ENCODE measurements at places on chromosomes 4 and X.
A peak's percentile ranks its signal among the peaks of the same experiment; 100 is the strongest.

- no peak for DNase-seq
Measured at GRCh38 chr4:38313999-38314561, 349.9 kb upstream of the KLF3 start.

GRCh38 chrX:30865015-30865414 is 24.0 kb downstream of the TAB3 start:
- no peak for DNase-seq

DNA sequence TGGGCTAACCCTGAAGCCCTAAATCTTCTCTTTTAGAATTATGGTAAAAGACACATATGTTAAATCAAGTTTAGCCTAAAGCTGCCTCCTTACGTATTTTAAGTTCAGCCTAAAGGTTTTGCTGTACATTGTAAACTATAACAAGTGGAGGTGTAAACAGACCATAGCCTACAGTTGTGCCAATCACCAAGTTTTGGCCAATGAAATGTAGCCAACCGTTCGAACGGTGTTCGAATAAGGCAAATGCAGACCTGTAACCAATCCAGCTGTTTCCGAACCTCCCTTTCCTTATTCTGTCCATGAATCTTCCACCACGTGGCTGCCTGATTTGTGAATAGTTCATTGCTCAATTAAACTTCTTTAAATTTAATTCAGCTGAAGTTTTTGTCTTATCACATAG is 52.1 kb upstream of the TBC1D9 start:
- no peak for DNase-seq

DNA sequence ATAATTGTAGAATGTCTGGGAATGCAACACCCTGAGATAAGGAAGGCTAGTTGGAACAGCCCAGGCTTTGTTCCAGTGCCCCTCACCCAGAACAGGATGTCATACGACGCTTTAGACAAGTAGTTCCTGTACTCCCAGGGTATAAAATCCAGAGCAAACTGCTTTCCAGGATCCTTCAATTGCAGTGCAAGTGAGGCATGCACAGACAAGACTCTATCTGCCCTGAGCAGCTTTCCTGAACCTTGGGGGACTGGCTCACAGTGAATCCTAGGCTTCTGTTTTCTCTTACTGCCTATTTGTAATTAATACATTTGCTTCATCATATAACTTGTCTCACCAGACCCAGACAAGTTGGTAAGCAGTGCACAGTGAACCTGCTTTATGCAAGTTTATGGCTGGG is 48.4 kb upstream of the IL9R start:
- no peak for DNase-seq

GRCh38 chr4:188439641-188440311 is 300.5 kb downstream of the TRIML1 start:
- no peak for DNase-seq

DNA sequence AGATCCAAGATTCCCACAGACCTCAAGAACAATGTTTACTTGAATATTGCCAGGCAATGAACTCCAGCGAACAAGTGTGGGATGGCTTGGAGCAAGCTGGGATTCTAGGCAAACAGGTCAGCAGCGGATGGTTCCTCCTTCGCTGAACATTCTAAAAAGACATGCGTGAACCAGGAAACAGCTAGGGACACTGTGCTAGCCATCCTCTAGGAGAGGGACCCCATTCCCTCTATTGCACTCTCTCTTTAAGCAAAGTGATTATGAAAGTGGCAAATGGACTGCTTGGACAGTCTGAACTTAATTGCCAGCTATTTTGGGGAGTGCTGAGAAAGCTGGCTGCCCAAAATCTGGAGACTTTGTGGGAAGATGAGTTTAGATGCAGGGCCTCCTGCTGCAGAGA is 29.9 kb upstream of the TEC start:
- DNase-seq = no peak

DNA sequence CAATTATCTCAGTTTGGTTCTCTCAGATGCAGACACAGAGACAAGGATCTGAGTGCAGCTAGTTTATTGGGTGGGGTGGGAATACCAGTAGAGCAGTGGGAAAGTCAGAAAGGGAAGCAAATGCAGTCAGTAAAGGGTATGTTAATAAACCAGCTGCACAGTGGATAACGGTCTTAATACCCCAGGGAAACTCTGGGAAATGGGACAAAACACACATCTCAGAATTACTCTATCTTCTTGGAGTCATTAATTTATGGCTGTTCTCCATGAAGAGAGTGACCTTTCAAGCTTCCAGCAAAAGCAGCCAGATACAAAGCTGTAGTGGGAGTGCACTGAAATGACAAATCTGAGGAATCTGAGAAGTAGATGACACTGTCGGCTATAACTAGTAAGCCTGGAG is 73.3 kb upstream of the NALF2 start:
- DNase-seq = no peak

DNA sequence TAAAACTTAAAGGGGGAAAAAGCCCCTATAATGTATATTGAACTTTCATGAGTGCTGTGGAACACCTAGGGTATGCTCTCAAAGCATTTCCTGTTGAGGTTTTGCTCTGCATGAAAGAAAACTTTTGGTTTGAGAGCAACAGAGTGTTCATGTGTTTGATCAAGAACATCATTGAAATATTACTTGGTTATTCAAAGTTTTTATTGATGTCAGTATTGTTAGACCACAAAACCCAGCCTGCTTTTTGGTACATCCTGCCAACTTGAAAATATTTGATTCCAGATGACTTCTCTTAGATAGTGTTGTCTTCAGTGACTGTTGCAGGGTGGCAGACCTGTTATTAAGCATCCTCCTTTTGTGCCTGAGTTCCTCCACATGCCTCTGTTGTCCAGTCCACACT is 68.0 kb downstream of the N4BP2 start:
- DNase-seq = no peak

DNA sequence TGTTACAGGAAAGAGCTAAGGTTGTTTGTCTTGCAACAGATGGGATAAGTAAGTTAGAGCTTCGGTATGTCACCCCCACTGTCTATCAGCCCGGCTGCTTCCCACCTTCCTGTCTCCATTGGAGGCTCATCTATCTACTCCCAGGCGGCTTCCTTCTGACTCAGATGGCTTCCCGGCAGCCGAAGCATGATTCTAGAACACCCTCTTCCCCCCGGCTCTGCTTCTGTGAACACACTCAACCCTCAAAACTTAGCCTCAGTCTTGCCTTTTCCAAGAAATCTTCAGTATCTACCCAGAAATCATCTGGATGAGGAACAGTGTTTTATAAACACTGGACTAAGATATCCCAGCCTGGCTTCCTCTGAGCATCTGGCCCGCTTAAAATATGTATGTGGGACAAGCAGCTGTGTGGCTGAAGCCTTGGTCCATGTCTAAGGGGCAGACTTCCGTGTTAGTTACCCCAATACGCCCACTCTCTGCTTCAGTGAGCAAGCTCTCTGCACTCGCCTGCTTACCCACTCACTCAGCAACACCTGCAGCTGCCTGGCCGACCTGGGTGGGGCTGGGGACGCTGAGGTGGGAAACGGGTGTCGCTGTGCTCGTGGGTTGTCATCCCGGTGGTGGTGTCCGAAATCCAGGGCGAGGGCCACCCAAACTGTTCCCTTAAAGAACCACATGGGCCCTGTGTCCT is 12.0 kb upstream of the SLC2A9 start:
- DNase-seq = no peak

- no peak for DNase-seq
Measured at GRCh38 chr4:40656201-40656863, 26.7 kb upstream of the RBM47 start.

DNA sequence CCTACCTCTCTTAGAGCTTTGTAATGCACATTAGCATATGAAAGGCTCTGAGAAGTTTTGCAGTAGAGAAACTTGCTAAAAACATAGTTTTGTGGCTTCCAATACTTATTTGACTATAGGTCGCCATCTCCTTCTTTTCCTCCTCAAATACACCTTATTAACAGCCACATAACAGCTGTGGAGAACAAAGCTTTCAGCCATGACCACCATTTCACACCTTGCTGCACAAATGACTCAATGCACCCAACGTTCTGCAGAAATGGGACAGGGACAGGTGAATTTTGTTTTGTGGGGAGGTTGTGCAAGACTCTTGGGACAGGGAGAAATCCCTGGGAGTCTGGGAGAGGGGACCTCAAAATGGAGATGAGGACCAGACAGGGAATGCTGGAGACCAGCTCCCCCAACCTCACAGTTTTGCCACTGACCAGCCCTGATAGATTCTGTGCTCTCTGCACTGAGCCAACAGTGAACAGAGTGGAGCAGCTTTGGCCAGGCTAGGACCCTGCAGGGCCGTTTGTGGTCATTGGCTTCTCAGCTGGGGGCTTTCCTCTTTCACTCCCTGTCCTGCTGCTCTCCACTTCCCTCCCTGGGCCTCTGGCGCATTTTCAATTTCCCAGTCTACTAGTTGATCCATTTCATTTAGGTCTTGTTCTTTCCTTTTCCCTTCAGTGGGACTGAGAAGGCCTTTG is 16.6 kb downstream of the FRMPD3 start:
- no peak for DNase-seq

DNA sequence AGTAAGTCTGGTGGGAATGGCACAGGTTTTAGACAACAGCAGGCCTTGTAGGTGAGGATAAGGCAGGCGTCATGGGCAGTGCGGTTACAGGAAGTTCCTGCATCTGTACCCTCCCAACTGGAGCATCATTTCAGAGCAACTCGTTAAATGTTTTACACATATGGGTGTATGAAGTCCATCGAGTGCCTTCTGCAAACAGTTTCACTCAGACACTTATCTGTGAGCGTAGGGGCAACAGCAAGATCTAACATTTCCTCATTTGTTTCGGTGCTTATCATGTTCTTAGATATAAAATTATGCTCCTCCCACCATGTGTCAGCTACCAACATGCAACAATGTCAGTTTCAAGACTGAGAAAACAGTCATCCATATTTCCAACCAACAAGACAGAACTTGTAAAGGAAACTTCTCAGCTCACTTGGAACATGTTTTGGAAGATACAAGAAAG is 69.9 kb downstream of the ELOVL6 start:
- DNase-seq = no peak

DNA sequence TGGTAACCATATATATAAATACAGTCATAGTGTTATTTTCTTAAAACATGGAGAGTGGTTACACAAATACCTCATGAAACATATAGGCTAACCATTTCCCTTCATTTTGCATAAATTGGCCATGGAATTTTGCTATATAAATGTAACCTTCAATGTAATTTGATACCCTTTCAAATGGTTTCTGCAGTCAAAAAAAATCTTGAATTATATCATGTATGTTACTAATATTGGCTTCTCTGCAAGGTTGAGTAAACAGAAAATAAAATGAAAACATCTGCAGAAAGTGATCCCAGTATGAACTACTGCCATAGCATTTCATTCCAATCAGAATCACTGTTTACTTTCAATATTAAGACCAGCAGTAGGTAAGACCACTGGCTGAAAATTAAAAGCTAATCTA is 1165.9 kb upstream of the TENM3 start:
- no peak for DNase-seq

- no peak for DNase-seq
Measured at GRCh38 chr4:81883530-81884450, 412.1 kb upstream of the RASGEF1B start.

GRCh38 chr4:132238697-132239096 is 910.4 kb upstream of the PCDH10 start:
- DNase-seq = no peak

DNA sequence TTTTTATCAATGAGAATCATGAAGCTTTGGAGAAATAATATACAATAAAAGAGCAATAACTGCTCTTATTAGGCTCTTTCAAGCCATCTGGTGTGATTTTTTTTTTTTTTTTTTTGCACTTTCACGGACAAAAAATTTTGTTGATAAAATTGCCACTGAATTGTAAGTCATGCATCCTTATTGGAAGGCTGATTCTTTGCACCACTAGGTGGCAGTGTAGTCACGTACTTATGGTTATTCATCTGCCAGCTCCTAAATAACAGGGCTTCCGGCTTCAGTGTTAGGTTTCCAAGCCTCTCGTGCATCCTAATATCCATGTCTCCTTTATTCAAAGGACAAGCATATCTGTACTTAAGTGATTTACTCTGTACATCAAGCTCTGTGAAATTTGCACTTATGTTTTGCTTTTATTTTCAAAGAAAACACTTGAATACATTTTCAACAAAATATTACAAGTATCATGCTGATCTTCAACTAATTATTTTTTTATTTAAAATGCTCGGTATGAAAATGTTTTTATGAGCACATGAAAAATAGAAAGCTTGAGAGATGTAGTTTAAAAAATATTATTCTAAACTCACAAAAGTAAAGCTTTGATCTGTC is 1578.3 kb upstream of the TENM3 start:
- DNase-seq = no peak

DNA sequence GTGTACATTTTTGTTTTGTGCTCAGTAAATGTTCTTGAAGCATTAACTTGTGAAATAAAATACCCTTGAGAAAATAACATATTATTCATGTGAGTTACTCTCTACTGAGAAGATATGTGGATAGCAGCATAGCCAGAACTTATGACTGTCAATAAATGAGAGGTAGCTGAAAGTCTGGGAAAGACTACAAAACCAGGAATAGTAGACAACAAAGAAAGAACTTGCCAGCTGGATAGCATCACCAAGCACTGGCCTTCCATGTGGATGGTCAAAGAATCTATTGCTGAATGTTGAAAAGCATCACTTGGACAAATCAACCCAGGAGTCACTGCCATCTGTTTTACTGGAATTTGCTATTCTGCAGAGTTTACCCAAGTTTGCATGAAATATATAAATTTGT is 650.0 kb upstream of the HTR2C start:
- no peak for DNase-seq

- no peak for DNase-seq
Measured at GRCh38 chr4:8585721-8586212, 5.6 kb downstream of the GPR78 start.

- no peak for DNase-seq
Measured at GRCh38 chr4:108512615-108513505, 107.5 kb upstream of the RPL34 start.

GRCh38 chr4:118968813-118969212 is 80.2 kb downstream of the SYNPO2 start:
- DNase-seq = no peak

DNA sequence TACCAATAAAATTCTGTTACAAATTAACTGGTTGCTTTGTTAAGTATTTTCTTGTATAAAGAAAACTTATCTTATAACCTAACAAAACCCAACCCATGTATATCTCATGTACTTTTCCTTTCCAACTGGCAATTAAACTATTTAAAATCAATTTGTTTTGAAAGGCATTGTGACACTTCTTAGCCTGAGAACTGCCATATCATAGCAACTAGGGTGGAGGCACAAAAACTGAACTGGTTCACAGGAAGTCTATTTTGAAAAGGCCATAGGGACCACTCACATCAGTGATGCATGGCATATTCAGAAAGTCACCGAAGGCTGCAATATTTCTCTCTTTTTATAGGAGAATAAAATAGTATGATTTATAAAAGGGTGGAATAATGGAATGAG is 40.5 kb upstream of the ARSJ start:
- no peak for DNase-seq

GRCh38 chrX:106928227-106928626 is 8.0 kb downstream of the CLDN2 start:
- no peak for DNase-seq

GRCh38 chrX:25004485-25005032 is 11.2 kb downstream of the ARX start:
- DNase-seq = no peak

- peak; percentile 48 for DNase-seq
Measured at GRCh38 chrX:154398668-154399526, 720 bp downstream of the RPL10 start.
